Neural crest cell (in vitro differentiated cells): ENCODE measurements at places on chromosomes 5 and 9. TPM values are rescaled to one million over a fixed set of nuclear protein-coding genes. Genes with fewer than 3 reads are reported as not detected.

The IL7R gene
- total RNA-seq: 0.11 TPM in 1 of 2 replicates, not detected in the other

The TGFBI gene
- total RNA-seq: 3.9 and 4.6 TPM in 2 replicates

The PTPN3 gene
- 1.1 and 1.3 TPM in 2 replicates for total RNA-seq

The TARS1 gene
- total RNA-seq: 211 and 214 TPM in 2 replicates

The SLC45A2 gene
- 0.36 and 1.3 TPM in 2 replicates for total RNA-seq

The CDKN2A gene
- 0.68 TPM in 1 of 2 replicates, not detected in the other for total RNA-seq

The RETREG1 gene
- 4.6 and 6.2 TPM in 2 replicates for total RNA-seq

The ZNF474 gene
- 0.30 and 0.47 TPM in 2 replicates for total RNA-seq

The PCDHGC4 gene
- total RNA-seq: 14.8 and 15.9 TPM in 2 replicates

The S1PR3 gene
- total RNA-seq: 7.5 and 7.9 TPM in 2 replicates

The PCDHGB1 gene
- 2.8 and 3.0 TPM in 2 replicates for total RNA-seq

The CTSV gene
- 5.7 and 7.2 TPM in 2 replicates for total RNA-seq

The SREK1IP1 gene
- 26.4 and 28.6 TPM in 2 replicates for total RNA-seq

The AHRR gene
- total RNA-seq: 1.0 and 1.3 TPM in 2 replicates

The F2R gene
- 42.4 and 42.6 TPM in 2 replicates for total RNA-seq

The TRIM36 gene
- 18.9 and 22.9 TPM in 2 replicates for total RNA-seq

The MSX2 gene
- 0.89 and 1.1 TPM in 2 replicates for total RNA-seq
